H7 (cell line): ENCODE measurements at places on chromosomes 12 and 14. TPM values are rescaled to one million over a fixed set of nuclear protein-coding genes. Genes with fewer than 3 reads are reported as not detected.

Gene LMNTD1
- 2.8 TPM in 1 of 2 replicates, not detected in the other for total RNA-seq

GRCh38 chr12:66065150-66065549 lies 65.4 kb downstream of the LLPH start:
- no peak for DNase-seq

GRCh38 chr14:39432179-39432618 lies at the start of gene FBXO33:
Gene FBXO33 (minus strand): TSS chr14:39432433. CDS start chr14:39432162, 271 bp downstream.
- DNase-seq = peak; percentile 95

- no peak for DNase-seq
Measured at GRCh38 chr14:98816720-98817119, 455.3 kb downstream of the BCL11B start.

DNA sequence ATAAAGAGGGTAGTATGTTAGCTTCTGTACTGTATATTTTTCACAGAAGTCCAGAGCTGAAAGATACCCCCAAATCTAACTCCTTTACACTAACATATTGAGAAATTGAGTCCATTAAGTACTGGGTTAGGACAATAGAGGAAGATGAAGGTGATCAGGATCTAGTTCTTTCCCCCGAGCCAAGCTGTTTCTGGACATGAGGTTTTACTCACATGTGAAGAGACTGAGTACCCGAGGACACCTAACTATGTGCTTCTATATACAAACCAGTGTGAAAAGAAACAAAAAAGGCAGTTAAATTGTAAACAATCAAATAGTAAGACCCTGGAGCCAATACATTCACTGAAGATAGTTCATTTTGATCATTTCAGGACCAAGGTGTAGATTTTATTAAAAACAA lies 3.8 kb upstream of the TRHDE start:
- DNase-seq = no peak

DNA sequence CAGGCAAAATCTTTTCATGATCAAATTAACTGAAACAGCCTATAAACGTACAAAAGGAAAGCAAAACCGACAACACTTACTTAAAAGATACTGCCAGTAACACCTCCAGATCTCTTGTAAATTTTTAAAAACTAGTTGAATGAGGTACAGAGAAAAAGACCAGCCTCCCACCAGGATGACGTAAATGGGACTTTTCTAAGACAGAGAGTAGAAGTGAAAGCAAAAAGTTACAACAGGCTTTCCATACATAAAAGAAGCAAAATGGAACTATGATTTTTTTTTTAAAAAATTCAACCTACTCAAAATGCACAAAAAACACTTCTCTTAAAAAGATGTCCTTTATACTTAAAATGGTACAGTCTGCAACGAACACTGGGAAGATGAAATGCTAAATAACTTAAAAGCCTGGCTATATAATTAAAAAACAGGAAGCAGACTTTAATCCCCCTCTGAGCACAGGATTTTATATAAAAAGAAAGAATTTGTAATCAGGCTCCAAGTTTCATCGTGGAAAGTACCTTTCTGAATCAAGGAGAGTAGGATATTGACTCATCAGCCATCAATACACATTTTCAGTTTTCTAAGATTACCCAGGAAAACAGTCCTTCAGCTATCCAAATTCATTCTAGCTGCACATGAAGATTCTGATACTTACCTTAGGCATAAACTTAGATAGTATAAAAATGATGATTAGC lies 14.2 kb upstream of the MYO1A start:
- DNase-seq = no peak

DNA sequence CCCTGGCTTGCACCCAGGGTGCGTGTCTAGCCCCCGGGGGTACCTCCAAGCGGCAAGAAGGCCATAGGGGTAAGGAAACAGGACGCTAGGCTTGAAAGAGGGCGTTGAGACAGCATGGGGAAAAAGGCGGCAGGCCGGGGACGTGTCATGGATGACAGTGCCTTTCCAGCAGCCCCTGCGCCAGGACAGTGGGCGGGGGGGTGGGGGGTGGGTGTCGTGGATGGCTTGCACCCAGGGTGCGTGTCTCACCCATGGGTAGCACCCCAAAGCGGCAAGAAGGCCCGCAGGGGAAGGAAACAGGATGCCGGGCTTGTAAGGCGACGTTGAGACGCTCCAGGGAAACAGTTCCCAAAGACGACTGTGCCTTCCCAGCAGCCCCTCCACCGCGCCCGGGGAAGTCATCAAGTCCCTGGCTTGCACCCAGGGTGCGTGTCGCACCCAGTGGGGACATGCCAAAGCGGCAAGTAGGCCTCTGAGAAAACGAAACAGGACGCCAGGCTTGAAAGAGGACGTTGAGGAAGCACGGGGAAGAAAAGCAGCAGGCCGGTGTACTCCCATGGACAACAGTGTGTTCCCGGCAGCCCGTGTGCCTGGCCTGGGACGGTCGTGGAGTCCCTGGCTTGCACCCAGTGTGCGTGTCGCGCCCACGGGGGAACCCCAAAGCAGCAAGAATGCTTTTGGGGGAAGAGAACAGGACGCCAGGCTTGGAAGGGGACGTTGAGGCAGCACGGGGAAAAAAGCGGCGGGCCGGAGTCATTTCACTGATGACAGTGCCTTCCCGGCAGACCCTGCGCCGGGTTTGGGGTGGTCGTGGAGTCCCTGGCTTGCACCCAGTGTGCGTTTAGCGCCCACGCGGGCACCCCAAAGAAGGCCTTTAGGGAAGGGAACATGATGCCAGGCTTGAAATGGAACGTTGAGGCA lies 163.5 kb upstream of the ALG10B start:
- peak; percentile 11 for DNase-seq
